ENCODE measurements at places on chromosomes 6 and 20.

- no peak for DNase-seq
Measured at GRCh38 chr6:53679446-53679933, 13.9 kb upstream of the KLHL31 start.

- no peak for DNase-seq
Measured at GRCh38 chr6:148529010-148529409, 186.4 kb downstream of the SASH1 start.

DNA sequence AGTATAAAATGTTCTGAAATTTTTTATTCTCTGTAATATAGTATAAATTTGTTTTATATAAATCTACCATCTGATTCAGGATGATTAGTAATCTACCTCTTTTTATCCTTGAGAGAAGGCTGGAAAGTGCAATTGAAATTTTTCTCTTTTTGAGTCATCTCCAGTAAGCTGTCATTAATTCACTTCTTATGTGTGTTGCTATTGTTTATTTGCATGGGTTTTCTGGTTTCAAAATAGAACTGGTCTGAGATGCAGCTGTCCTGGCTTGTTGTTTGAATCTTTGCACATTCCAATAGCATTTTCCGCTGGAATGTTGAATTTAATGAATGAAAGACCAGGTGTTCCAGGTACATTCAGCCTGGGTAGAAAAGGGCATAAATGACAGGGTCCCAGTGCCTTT lies 24.3 kb upstream of the TAB2 start:
- no peak for DNase-seq

GRCh38 chr20:31866221-31866620 lies 4.1 kb downstream of the DUSP15 start:
- DNase-seq, result no peak

- DNase-seq, result no peak
Measured at GRCh38 chr6:75478929-75479328, 14.7 kb downstream of the FILIP1 start.

GRCh38 chr20:38085026-38085425 lies 51.5 kb downstream of the RPRD1B start:
- no peak for DNase-seq

DNA sequence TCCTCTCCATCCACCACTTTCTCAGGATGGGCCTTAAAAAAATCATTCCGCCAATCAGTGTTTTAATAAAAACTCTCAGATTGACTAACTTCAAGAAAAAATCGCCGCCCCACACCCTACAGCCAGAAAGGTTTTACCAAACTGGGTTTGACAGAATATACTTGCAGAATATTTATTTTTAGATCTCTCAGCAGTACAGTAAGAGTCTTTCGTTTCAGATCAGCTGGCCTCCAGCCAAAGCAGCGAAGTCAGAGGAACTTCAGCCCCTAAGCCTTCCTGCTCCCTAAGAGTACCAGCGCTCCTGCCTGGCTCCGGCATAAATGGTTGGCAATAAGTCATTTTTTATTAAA lies 24.7 kb downstream of the TBC1D7 start:
- DNase-seq, result no peak
